ENCODE measurements at places on chromosomes 12 and 14.

DNA sequence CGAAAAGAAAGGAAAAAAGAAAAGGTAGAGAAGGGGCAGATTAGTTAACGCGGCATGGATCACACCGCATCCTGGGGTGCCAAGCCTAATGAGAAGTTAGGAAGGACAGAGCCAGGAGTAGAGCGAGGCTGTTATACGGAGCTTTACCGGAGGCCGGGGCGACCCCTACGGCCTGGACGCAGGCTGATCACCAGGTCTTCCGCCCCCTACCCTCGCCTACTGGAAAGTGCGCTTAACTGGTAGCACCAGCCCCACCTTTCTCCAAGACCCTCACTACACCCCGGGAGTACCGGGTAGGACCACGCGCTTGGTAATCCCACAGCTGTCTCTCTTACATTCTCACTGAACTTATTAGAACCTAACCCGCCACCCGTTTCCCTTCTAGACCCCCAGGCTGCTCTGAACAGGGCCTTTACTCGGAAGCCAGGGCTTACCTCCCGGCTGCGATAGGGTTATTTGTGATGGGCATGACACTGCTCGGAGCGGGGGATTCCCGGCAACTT is 33.8 kb downstream of the WBP11 start:
- DNase-seq, result no peak

GRCh38 chr14:23006188-23006534 is 3.8 kb downstream of the C14orf93 start:
- DNase-seq, result no peak

- no peak for DNase-seq
Measured at GRCh38 chr14:102071283-102071998, 15.4 kb downstream of the HSP90AA1 start.

DNA sequence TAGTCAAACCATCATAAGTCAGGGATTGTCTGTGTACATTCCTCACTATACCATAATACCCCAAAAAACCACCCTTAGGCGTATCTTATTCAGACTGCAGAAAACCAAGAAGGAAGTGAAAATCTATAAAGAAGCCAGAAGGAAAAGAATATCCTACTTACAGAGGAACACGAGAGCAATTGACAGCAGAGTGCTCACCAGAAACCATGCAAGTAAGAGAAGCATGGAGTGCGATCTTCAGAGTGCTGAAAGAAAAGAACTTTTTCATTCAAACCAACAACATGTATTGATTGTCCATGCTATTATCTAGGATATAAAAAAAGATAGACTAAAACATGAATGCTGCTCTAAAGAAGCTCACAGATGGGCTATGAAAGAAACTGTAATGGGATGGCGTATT is 50.8 kb downstream of the STXBP6 start:
- no peak for DNase-seq

- no peak for DNase-seq
Measured at GRCh38 chr14:88379706-88380343, 5.6 kb upstream of the SPATA7 start.

DNA sequence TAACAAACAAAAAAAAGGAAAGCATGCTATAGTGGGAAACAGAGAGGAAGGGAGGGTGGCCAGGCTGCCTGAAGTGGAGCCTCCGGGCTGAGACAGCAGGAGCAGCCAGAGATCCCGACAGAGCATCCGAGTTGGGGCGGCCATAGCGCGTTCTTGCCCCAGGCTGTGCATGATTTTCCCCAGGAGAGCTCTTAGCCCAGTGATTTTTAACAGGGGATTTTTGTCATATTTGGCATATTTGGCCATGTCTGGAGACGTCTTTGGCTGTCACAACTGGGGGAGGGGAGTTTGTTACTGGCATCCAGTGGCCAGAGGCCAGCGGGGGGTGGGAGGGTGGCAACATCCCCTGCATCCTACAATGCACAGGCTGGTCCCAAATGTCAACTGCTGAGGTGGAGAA is 23.6 kb downstream of the BDKRB1 start:
- DNase-seq, result no peak

DNA sequence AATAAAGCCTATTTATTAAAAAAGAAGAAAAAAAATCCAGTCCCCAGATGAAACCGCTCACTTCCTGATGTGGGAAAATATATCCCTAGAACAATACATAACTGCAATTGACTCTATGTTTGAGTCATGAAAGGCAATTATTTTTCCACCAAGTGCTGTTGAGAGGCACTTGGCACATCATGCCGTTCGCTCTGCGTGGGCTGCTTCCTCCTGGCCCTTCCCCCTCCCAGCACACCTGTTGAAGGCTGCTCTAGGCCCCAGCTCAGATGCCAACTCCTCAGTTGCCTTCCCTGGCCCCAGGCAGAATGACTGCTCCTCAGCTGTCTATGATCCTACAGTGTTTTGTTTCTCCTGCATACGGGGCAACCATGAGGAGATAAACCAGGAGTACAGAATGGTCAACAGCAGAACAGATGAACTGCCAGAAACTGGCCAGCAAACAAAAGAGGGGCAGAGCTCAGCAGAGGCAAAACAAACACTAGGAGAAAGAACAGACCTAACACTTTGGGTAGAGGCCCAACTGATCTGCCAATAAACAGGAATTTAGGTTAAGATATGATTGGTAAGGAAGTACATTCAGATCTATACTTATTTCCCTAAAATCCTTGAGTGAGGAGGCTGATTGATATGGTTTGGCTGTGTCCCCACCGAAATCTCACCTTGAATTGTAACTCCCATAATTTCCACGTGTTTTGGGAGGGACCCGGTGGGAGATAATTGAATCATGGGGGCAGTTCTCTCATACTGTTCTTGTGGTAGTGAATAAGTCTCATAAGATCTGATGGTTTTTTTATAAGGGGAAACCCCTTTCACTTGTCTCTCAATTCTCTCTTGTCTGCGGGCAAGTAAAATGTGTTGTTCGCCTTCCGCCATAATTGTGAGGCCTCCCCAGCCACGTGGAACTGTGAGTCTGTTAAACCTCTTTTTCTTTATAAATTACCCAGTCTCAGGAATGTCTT is 58.6 kb downstream of the SLC38A1 start:
- no peak for DNase-seq

GRCh38 chr12:88026196-88026595 is 3.0 kb downstream of the C12orf50 start:
- no peak for DNase-seq
